ENCODE measurements at places on chromosomes 12 and 14.
A peak's percentile ranks its signal among the peaks of the same experiment; 100 is the strongest.

- no peak for DNase-seq
Measured at GRCh38 chr14:59123975-59124374, 64.5 kb upstream of the DAAM1 start.

GRCh38 chr14:82549306-82549990 is 1015.8 kb upstream of the SEL1L start:
- DNase-seq, result no peak

DNA sequence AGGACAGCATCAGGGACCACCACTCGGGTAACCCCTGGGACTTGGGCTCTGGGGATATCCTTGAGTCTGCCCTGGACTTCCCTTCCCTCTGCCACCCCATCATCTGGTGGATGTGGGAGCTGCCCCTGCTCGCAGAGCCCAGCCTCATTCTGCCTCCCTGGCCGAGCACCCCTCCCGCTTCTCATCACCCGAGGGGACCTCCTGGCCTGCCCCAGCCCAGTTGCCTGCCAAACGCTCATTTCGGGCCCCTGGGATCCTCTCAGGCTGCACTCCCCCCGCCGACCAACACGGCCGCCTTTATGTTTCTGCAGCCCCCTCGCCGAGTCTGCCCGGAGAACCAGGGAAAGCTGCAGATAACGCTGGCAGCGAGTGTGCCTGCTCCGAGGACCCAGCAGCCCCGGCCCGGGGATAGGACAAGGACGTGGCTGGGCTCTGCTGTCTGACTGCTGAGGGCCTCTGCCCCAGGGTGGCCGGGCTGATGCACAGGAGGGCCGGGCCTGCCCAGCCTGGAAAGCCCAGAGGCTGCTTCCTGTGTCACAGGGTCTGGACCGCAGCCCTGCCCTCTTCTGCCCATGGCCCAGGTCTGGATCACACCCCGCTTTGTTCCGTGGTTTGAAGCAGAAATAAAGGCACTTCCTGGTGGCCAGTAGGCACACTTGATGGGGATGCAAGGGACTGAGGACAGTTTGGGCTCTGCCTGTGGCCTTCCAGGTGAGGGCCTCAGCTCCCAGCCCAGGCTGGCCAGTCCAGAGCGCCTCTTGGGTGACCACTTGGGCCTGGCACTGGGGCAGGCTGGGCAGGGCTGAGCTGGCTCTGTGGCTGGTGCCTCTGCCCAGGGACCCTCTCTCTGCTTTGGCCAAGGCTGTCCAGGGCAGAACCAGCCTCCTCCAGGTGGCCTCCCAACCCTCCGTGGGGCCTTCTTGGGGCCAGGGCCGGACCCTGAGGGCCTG is 4.9 kb upstream of the EXOC3L4 start:
- no peak for DNase-seq

GRCh38 chr12:52808573-52809160 is 5.2 kb downstream of the KRT4 start:
- DNase-seq, result no peak

DNA sequence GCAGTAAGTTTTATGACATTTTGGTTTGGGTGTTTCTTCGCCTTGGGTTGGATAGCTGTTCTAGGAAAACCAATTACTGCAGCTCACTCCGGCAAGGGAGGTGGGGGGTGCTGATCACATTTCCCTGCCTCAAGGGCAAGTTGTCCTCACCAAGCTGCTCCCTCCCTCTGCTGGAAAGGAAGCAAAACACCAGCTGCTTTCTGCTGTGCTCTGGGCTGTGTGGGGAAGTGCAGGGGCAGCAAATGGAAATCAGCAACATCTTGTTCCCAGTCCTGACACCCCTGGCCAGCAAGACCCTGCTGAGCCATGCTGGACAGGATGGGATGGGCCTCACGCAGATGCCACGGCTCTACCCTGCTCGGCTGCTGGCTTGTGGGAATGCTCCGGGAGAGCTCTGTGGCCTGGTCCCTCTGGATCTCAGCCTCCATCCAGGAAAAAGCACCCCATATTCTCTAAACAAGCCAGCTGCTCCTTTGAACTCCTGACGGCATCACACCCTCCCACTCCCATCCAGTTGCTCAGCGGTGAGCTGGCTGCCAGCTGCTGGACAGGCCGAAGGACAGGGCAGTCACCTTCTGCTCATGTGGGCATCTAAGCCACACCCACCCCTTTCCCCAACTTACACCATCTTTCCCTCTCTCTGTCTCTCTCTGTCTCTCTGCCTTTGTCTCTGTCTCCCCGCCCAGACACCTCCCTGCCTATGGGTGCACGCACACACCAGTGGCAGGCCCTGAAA is 52.4 kb upstream of the EIF5 start:
- no peak for DNase-seq

DNA sequence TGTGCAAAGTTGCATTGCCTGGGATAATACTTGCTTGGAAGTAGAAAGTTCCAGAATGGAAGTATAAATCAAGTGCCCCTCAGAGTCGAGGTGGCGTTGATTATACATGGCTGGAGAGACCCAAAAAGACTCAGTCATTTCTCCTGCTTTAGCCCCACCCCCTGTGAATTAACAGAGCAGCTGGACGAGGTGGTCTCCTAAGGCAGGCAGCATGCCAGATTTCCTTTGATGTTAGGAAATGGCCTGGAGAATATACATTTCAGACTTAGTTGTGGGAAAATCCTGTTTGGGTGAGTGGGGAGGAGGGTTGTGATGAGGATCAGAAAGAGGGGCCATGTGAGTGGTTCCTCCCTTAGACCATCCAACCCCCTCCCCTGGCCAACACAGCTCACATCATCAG is 406.1 kb upstream of the TMPO start:
- no peak for DNase-seq

- no peak for DNase-seq
Measured at GRCh38 chr12:25194722-25195055, 271 bp downstream of the DNAI7 start.

DNA sequence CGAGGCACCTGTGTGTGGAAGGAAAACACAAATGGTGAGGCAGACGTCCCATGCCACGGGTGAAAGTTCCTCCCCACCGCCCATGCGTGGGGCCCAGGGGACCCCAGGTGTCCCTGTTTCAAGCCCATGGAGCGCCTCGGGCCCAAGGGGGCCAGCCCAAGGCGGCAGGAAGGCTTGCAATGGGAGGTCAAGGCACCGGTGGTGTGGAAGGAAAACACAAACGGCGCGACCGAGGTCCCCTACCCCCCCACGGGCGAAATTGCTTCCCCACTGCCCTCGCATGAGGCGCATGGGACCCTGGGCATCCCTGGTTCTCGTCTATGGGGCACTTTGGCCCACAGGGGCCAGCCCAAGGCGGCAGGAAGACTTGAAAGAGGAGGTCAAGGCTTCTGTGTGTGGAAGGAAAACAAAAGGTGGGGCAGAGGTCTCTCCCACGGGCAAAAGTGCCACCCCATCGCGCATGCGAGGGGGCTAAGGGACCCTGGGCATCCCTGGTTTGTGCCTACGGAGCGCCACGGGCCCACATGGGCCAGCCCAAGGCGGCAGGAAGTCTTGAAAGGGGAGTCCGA is 379.4 kb downstream of the ALG10 start:
- DNase-seq, result no peak

- DNase-seq, result no peak
Measured at GRCh38 chr14:94097091-94097490, 13.4 kb upstream of the IFI27 start.

DNA sequence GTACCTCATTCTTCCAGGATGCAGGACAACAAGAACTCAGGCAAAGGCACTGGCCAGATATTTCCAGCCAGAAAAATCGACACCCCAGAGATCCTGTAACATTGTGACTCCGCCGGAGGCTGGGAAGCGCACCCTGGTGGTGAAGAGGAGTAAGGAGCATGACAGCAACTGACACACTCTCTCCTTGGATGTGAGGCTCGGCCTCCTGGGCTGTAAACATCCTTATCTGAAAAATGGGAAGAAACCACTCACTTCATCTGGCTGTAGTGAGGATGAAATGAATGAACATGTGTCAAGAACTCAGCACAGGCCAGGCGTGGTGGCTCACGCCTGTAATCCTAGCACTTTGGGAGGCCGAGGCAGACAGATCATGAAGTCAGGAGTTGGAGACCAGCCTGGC is 27.5 kb downstream of the TCHP start:
- DNase-seq, result peak; percentile 9

- no peak for DNase-seq
Measured at GRCh38 chr14:83133981-83134645, 1600.5 kb upstream of the SEL1L start.
